ENCODE measurements at places on chromosomes 6 and 20.

- DNase-seq, result no peak
Observed at GRCh38 chr6:137218473-137218916, 690 bp downstream of the IFNGR1 start.

- peak; percentile 90 for DNase-seq
Observed at GRCh38 chr20:1130847-1131246, 12.4 kb downstream of the PSMF1 start.

- DNase-seq, result no peak
Observed at GRCh38 chr6:105884011-105884410, 202.1 kb upstream of the PRDM1 start.

- no peak for DNase-seq
Observed at GRCh38 chr6:142851601-142852000, 93.4 kb downstream of the HIVEP2 start.

DNA sequence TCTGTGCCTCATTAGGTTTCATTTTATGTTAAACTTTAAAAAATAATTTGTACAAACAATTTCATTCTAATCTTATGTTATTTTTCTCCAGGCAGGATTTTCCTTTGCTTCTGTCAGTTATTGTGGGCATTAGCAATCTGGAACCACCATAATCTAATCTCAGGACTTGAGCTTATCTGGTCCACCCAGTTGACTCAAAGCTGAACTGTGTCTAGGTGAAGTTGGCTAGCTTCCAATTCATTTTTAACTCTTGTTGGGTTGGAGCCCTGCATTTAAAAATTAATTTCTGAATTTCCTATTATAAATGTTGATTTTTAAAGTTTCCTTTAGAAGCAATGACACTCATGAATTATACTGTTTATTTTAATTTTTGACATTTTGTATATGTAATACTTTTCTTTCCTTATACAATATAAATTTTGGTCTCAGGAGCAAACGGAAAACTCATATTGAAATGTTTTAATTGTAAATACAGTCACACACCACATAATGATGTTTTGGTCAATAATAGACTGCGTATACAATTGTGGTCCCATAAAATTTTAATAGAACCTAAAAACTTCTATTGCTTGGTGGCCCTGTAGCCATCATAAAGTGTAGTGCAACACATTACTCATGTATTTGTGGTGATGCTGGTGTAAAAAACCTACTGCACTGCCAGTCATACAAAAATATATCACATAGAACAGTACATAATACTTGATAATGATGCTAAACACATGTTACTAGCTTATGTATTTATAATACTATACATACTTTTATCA, 121.3 kb downstream of the CLVS2 start:
- DNase-seq, result no peak

- DNase-seq, result no peak
Observed at GRCh38 chr6:56814308-56814707, 140.6 kb upstream of the BEND6 start.

DNA sequence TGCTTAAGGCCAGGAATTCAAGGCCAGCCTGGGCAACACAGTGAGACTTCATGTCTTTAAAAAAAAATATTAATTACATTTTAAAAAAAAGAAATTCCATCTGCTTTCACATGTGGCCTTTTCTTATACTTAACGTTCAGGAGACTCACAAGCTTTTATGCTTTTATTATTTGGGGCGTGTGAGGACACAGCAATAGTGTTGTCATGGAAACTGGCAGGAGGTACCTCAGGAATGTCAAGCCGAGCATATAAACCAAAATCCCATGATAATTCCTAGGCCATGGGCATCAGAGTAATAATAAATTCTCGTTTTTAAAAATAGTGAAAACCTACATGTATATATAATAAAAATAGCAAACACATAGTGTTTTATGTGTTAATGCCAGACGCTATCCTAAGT, 89.8 kb downstream of the IYD start:
- no peak for DNase-seq

GRCh38 chr6:47056832-47057231, 14.7 kb upstream of the ADGRF1 start:
- no peak for DNase-seq

- DNase-seq, result no peak
Observed at GRCh38 chr6:12271594-12271993, 18.6 kb upstream of the EDN1 start.

- peak; percentile 82 for DNase-seq
Observed at GRCh38 chr6:157235600-157236039, 87.7 kb downstream of the TMEM242 start.

DNA sequence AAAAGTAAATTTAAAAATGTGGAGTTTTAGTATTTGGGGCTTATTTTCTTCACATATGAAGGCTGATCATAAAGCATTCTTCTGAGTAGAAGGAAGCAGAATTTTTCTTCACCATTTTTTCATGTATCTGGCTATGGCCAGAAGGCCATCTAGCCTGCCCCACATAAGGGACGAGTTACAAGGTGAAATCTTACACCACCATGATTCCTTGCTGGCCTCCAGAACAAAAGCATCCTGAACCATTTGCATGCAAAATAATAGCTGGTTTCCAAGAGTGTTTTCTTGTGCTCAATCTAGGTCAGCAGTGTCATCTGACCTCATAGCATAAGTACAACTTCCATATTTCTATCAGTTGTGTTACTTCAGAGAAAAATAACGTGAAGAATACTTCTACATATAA, 93.1 kb downstream of the BMP5 start:
- no peak for DNase-seq

- DNase-seq, result no peak
Observed at GRCh38 chr6:25497383-25498040, 154.5 kb upstream of the SCGN start.

DNA sequence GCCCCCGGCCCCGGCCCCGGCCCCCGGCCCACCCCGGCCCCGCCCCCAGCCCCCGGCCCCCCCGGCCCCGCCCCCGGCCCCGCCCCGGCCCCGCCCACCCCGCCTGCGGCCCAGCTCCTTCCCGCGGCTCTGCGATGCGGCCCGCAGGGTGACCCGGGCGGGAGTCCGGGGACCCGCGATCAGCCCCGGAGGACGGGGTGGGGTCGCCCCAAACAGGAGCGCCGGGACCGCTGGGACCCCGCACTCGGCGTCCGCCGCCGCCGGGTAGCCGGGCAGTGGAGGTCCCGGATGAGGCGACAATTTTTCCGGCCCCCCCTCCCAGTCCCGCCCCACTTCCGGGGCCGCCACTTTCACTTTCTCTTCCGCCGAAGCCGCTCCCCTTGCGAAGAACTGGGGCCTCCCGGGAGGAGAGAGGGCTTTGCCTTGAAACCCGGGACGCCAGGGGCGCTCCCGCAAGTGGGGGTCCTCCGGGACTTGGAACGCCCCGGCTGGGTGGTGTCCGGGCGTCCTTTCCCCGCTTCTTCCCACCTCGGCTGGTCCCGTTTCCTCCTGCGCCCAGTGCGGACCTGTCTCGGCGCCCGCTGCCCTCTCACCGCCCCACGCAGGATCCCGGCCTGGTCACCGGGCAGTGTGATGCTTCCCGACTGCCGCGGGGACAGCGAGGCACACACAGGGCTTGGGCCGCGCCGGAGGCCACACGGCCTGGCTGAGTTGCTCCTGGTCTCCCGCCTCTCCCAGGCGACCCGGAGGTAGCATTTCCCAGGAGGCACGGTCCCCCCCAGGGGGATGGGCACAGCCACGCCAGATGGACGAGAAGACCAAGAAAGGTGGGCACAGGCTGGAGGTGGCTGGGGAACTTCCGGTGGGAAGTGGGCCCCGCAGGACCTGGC, at the start of gene RBCK1:
Gene RBCK1, plus strand, starts transcription at position 347 of the 890 bp plus-strand sequence. Its CDS starts 459 bp downstream, at position 806.
- peak; percentile 97 for DNase-seq

GRCh38 chr6:127637830-127638409, 60.9 kb downstream of the C6orf58 start:
- no peak for DNase-seq

DNA sequence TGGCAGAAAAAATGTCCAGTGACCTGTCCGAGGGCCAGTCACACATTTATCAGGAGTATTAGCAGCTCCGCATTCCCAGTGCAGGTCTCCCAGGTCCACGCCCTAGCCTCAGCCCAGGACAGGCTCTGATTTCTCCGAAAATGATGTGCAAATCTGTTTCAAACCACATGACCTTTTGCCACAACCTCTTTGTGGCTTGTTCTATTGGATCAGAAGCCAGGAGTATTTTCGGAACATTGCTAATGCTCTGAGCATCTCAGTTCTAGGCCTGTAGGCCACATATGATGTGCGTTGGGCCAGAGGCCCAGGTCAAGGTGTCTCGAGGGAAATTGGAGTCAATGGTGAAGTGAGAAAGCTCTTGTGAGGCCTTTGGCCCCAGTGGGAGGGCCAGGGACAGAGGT, 40.4 kb downstream of the SNX5 start:
- DNase-seq, result no peak

GRCh38 chr6:156378853-156379252, 398.3 kb upstream of the ARID1B start:
- DNase-seq, result no peak

- DNase-seq, result no peak
Observed at GRCh38 chr6:162056745-162057144, 670.8 kb downstream of the PRKN start.

DNA sequence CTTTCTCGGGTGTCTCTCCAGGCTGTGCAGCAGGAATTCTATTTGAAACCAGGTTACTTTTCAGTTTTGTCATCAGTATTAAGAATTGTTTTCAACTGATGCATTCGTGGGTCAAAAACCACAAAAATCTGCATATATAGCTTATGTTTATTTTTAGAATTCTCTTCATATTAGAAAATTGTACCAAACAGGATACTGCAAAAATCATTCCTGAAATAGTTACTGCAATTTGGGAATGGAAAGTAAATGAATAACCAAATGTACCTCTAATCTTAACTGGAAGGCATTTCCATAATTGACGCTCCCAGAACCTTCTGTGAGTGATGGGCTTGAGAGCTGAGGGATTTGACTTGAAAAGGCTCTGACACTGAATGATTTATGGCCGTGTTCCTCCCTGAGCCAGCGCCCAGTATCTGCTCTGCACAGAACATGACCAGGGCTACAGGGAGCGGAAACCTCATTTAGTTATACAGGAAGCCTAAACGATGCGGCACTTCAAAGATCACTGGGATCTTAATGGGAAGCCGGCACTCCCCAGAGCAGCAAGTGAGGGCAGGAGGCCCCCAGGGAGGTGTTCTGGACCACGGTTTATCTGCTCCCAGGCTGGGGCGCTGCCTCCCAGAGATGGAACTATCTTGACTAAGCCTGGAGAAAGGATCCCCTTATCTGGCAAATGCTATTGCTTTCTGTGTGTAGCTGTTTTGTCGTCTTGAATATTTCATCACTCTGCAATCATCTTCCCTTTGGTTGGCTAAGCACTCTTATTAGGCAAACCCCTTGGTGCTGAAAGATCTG, 446.0 kb downstream of the QKI start:
- no peak for DNase-seq

DNA sequence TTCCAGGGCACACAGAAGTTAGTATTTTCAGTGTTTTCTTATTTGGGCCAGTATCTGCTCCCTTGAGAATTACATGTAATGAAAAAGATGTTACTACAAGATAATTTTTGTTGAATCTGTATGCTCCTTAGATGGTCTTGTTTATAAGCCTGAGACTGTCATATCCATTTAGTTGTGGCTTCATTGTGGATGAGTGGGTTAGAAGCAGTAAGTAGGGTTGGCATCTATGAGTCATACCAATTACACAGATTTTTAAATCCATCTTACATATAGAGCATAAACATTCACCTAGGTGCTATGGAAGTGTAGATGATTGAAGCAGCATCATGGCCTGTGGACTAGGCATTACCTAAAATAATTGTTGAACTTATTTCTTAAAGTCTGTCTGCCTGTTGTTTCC, 13.5 kb upstream of the BAG2 start:
- DNase-seq, result no peak

DNA sequence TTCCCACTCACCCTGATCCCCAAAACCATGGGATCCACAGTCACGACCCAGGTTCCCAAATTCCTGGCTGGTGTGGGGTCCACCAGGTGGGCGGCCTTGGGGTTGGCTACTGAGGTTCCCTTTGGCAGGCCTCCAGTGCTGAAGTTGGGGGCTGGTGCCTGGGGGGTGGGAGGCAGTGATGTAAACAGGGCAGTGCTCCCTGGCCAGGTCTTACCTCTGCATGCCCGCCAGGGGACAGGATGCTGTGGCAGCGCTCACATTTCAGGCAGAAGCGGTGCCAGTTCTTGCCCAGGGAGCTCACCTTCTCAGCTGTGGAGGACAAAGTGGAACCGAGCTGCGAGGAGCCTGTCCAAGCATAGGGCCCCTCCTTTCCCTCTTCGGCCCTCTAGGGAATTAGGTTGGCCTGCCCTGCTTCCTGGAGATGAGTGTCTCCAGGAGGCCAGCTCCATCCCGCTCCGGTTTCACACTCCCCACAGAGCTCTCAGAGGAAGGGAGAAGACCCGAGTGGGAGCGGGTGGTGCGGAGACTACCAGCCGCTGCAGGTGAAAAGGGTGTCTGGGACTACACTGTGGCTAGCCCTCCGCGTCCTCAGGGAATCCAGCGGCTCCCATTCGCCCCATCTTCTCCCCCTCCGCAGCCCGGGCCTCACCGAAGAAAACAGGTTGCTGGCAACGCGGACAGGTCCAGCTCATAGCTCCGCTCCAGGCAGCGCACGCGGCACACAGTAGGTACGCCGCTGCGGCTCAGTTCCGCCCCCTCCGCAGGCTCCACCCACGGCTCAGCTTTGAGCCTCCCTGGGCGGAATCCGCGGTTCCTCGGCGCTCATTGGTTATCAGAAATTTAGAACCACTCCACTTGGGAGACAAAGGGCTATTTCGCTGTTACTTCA, at the start of gene CRIP3:
Gene CRIP3, minus strand, starts transcription at position 726 of the 889 bp plus-strand sequence. Its CDS starts 34 bp downstream, at position 692.
- peak; percentile 89 for DNase-seq

- DNase-seq, result no peak
Observed at GRCh38 chr6:146408583-146408982, 135.1 kb upstream of the RAB32 start.

GRCh38 chr6:45326698-45327417, 1.3 kb upstream of the RUNX2 start:
- DNase-seq, result no peak

- no peak for DNase-seq
Observed at GRCh38 chr6:131038597-131039344, 24.3 kb downstream of the EPB41L2 start.

GRCh38 chr20:44629542-44629941, 22.0 kb downstream of the ADA start:
- no peak for DNase-seq

DNA sequence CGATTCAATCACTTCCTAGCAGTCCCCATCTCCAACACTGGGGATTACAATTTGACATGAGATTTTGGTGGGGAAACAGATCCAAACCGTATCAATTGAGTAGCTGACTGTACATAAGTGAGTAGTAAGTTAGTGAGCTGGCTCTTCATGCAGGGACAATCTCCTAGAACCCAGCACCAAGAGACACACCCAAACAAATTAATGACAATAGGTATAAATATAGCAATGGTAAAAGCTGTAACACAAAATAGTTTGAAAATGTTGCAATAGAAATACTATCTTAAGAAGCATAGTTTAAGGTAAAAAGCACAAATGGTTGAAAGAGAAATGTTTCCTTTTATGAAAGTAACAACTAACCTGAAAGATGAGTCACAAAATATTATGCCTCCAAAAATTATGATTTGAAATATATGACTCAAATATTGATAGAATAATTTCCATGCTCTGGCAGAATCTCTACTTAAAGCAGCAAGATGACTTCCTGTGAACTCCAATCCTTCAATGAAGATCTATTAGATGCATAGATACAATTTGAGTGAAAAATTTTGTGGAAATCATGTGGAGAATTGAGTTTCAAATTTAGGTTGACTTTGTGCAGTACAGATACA, 5.4 kb upstream of the SIRPB1 start:
- no peak for DNase-seq
